Activated CD4-positive, alpha-beta memory T cell treated with anti-CD3 and anti-CD28 coated beads, Interleukin-2, amount 10 ng/mL, durations not matched to agents 7 days and 5 days (primary cell): ENCODE measurements at places on chromosomes 2 and 18. TPM values are rescaled to one million over a fixed set of nuclear protein-coding genes. Genes with fewer than 3 reads are reported as not detected.

DNA sequence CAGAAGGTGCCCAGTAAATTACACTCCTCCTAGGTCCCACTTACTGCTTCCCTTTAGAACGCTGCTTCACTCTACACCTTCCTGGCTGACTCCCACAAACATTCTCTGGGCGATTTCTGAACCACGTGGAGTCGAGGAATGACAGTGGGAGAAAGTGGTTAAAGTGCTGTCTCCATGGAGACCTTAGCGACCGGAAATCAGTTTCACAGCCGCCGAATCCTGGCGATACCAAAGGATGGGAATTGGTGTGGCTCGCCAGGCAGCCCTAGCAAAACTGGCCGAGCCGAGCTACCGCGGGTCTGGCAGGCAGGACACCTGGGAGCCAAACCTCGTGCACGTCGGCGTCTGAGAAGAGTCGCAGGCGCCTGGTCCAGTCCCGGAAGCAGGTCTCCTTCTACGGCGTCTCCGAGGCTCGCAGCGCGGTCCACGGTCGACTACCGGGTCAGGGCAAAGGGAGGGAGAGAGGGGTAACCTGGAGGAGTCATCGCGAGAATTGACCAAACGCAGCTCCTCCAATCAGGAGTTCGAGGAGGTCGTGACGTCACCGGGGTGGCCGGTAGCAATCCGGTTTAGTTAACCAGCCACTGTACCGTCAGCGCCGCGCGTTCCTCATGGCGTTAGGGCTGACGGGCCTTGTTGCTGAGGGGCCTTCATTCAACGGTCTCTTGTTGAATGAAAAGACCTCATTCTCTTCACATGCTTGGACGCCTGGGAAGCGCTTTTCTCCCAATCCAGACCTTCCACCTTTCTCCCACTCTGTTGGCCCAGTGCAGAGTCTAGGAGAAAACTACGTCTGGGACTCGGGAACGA lies at the start of gene THADA:
Gene THADA, minus strand, starts transcription at position 436 of the 810 bp plus-strand sequence. CDS start 3,646 bp downstream, outside the sequence.
- peak; percentile 99 for DNase-seq

- DNase-seq, result no peak
Observed at GRCh38 chr2:198273660-198274059, 469.3 kb downstream of the PLCL1 start.

- DNase-seq, result no peak
Observed at GRCh38 chr2:167398873-167399272, 510.6 kb downstream of the XIRP2 start.

DNA sequence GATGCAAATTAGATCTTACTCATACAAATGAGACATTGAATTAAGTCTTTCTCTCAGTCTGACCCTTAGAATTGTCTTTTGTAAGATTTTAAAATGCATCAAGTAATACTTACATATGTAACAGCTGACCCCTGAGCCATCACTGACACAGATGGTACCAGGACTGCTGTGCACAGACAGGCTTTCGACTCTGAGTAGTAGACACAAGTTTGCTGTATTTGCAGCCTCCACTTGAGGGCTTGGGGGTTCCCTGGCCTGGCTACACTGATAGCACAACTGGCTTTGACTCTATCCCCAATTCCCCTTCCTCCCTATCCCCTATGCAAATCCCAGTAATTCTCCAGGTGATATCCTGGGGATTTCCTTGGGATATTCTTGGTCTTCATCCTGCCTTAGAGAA lies 200.7 kb downstream of the RPIA start:
- no peak for DNase-seq

DNA sequence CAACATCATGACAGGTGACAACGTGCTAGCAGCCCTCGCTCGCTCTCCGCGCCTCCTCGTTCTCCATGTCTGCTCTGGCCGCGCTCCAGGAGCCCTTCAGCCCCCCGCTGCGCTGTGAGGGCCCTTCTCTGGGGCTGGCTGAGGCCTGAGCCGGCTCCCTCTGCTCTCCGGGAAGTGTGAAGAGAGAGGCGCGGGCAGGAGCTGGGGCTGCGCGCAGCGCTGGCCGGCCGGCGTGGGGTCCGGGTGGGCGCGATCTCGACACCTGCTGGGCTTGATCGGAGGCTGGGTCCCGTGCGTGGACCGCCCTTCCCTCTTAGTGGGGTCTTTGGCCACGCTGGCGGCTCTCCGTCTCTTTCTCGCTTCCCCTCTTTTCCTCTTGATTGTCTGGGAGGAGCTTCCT lies 195.5 kb downstream of the ANKRD30BL start:
- DNase-seq, result no peak

DNA sequence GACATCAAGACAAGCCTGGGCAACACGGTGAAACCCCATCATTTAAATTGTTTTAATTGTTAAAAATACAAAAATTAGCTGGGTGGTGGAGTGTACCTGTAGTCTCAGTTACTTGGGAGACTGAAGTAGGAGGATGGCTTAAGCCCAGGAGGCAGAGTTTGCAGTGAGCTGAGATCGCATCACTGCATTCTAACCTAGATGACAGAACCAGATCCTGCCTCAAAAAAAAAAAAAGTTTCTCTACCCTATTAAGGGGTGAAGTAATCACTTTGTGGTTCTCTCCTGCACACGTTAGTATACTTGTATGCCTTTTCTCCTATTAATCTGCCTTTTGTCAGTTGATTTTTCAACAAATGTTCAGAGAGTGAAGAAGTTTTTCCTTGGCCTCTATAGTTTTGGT lies 18.1 kb upstream of the PUM2 start:
- no peak for DNase-seq

DNA sequence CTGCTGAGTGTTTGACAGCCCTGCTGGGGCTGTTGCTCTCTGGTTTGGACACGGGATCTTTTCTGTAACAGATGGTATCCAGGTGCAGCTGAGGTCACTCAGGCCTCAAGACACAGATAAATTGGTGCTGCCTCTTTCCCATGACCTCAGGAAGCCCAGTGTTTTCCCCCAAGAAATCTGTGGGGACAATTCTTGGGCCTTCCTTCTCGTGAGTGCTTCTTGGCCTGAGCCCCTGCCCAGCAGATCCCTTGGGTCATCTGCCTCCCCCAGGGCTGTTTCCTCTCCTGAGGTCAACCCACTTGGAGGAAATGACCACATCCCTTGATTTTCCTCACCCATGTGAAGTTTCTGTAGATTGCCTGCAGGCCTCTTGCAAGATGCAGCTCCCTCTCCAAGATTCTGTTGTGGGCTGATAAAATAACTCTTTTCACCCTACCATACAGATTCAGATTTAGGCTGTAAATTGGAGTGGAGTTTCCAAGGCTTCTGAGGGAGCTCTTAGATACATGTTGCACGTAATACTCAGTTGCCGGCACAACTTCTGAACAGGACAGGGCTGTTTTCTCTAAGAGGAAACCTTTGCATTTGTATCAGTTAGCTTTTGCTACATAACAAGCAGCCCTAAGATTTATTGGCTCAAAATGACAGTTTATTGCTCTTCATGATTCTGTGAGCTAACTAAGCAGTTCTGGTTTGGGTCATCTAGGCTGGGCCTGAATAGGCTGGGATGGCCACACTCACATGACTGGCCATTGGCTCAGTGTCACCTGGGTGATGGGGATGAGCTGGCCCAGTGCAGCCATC lies 13.1 kb downstream of the ZAP70 start:
- no peak for DNase-seq

GRCh38 chr2:240921995-240922244 lies 15.8 kb downstream of the CROCC2 start:
- no peak for DNase-seq

DNA sequence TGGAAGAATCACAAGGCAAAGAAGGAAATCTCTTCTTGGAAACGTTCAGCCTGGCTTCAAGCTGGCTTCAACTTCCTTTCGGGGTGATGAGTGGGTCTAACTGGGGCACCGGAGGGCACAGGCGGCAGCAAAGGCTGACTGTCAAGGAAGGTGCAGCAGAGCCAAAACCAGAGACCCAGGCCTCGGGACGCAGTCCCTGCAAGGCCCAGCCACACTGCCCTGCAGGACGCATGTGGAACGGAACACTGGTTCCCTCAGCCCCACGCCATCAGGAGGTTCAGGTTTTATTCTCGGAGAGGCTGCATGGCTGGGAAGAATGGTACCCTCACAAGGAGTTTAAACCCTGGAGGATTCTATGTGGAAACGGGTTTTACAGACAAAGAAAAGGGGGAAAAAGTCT lies 165.5 kb downstream of the HDAC4 start:
- no peak for DNase-seq

DNA sequence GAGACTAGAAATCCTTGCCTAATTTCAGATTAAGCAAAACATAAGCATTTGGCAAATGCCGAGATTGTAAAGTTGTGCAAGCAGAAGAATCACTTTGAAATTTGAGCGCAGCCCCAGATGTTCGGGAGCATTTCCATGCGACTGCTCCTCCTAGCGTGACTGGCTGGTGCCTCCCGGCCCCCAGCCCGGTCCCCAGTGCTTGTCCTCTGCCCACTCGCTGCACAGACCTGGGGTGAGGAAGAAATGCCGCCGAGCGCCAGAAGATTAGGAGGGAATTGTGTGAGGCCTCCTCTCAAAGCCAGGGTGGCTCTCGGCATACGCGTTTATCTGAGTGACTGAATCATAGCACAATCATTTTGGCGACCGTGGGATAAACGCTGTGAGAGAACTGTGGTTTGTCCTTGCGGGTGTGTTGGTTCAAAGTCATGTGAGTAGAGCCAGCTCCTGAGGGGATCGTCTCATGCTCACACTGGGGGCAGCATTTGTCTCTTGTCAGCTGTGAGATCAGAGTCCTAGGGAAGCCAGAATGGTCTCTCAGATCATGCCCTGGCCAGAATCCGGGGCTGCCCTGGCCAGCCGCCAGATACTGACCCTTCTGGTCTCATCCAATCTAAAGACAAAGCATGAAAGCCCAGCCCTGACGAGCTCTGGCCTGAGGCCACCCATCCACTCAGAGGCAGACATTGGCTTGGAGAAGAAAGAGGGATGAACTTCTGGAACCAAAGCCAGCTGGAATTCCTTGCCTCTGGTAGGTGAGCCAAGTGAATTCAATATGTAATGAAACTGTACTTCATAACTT lies 189.3 kb downstream of the SH3RF3 start:
- no peak for DNase-seq

GRCh38 chr2:17540813-17541530 lies 476 bp downstream of the VSNL1 start:
- no peak for DNase-seq

GRCh38 chr2:59076079-59076619 lies 835.0 kb upstream of the FANCL start:
- no peak for DNase-seq

DNA sequence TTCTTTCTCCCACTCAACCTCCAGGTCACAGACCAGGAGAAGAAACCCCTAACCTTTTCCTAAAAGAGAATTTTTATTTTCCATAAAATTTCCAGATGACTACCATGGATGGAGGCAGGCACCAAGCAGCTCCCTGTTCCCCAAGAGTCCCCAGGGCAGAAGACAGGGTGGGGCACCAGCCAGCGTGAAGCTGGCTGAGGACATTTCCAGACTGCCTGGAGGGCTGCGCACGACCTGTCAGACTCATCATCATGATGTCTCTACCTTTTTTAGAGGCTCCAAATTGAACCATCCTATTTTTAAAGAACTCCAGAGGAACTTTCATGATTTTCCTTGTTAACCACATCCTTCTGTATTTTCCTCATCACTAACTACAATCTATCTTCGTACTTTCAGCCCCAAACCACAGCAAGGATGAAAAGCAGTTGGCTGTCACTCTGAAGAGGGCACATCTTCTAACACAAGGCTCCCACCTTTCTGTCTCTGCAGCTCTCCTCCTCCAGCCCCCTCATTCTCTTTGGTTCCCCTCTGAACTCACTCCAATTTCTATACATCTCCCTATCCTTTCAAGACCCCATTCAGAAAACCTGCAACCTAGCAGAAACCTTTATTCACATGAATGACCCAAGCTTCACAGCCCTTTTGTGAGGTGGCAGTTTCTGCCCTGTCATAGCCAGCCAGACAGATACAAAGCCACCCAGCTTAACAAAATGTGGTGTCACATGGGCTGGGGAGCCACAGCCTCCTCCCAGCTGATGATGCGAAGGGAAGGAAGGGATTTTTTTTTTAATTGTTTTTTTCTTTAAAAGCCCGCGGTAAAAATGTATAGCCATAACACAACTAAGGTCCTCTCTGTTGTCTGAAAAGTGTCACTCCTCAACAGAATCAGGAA lies 11.1 kb downstream of the AMMECR1L start:
- DNase-seq, result peak; percentile 31

GRCh38 chr2:16821692-16822091 lies 156.1 kb upstream of the CYRIA start:
- DNase-seq, result no peak

DNA sequence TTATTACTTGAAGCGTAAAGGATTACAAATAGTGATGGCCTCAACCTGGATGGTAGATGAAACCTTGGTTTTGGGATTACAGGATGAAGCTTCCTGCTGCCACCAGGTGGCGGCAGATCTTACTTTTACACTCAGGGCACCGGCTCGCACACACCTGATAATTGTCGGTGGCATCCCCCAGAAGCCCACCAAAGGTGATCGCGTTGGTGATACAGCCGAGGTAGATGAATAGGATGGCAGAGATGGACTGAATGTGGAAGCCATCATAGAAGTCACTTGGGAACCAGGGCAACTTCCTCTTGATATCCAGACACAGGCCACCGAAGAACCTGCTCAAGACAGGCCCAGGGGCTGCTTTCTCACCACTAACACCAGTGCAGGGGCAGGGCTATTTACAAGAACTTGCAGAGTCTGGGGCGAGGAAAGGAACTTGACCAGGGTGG lies 51.8 kb downstream of the MTHFD2 start:
- peak; percentile 60 for DNase-seq

DNA sequence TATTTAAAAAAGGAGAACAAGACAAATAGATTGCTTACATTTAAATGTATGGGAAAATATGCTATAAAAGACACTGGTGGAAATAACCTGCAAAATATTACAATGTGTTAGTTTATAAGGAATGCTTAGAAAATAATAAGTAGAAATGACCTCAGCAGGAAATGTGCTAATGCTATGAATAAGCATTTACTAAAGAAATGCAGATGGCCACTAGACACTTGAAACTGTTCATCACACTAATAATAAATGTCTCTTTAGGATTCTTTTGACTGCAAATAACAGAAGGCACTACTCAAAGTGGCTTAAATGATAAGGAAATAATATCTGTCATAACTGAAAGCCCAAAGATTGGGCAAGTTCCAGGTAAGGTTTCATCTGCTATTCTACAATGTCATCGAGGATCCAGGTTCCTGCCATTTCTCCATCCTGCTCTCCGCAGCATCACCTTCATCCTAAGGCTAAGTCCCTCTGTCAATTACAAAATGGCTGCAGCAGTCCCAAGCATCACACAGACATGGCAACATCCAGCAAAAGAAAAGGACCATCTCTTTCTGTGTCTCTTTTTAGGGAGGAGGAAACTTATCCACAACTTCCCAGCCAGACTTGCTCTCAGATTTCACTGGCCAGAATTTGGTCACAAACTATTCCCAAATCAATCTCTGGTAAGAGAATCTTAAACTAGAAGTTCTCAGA lies 21.9 kb downstream of the METTL8 start:
- no peak for DNase-seq

Gene CD8B2
- not detected for total RNA-seq

Gene LIMS4
- total RNA-seq, result 3.7 TPM

Gene GPR75
- total RNA-seq, result 1.7 TPM

Gene RASGRP3
- 8.4 TPM for total RNA-seq

Gene COL6A3
- 0.90 TPM for total RNA-seq

Gene RAX
- total RNA-seq, result not detected

Gene PRKAG3
- not detected for total RNA-seq

Gene ACTG2
- not detected for total RNA-seq

Gene SAG
- total RNA-seq, result 0.10 TPM

Gene CETN1
- total RNA-seq, result not detected

Gene C2orf66
- total RNA-seq, result 0.33 TPM
